ENCODE measurements at places on chromosomes 13 and 19.

- DNase-seq: no peak
Observed at GRCh38 chr19:58545286-58546018, 1.6 kb downstream of the TRIM28 start.

GRCh38 chr19:19406878-19407632, 1.6 kb downstream of the GATAD2A start:
- DNase-seq: peak; percentile 74

DNA sequence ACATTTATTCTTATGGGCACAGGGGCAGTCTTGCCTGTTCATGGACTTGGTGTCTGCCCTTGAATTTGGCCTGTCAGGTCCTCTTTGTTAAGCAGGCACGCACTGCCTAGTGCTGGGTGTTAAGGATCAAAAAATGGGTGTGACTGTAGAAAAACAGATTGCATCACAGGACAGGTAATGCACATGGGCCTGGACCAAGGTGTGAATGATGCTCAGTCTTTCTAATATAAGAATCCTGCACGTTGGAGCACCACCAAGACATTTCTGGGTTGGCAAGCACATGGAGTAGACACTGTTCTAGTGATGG, 33.7 kb downstream of the GATAD2A start:
- DNase-seq: no peak

- peak; percentile 19 for DNase-seq
Observed at GRCh38 chr19:37007587-37008220, 70.5 kb upstream of the ZNF420 start.

DNA sequence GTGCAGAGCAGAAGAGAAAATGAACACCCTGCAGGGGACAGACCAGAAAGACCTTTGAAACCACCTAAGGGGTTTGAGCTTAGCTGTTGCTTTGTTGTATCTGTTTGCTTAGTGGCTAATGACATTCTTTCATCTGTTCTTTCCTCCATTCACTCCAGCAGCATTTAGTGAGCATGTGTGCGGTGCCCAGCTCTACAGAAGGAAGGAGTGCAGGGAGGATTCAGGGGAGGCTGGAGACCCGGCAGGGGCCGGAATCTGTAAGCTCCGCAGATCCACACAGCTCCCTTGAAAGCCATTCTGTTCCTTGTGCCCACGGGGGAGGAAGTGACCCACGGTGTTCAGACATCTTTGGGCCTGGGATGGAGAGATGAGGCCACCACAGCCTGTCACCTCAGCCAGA, 27.5 kb downstream of the UQCRFS1 start:
- DNase-seq: no peak

DNA sequence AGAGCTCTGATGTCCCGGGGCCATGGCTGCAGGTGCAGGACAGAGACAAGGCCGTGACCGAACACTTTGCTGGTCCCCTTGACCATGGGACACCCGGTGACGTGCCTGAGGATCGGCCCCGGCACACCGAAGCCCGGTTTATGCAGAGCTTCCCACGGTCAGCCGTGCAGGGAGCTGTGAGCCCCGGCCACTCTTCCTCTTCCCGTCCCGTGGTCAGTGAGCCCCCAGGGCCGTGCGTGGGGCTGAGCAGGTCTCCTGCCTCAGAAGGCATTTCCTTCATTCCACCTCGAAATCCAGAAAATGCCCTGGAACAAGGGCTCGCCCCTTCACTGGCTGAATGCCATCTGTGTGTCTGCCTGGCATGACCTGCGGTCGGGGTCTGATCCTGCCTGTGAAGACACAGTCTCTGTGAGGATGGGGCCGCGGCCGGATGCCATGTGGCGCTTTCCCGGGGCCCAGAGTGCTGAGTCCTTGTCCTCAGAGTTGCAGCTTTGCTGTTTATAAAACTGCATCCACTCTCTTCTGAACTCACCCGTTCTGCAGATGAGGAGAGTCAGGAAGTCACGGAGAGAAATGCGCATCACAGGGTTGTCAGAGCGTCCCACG, 16.9 kb downstream of the MCF2L start:
- no peak for DNase-seq

DNA sequence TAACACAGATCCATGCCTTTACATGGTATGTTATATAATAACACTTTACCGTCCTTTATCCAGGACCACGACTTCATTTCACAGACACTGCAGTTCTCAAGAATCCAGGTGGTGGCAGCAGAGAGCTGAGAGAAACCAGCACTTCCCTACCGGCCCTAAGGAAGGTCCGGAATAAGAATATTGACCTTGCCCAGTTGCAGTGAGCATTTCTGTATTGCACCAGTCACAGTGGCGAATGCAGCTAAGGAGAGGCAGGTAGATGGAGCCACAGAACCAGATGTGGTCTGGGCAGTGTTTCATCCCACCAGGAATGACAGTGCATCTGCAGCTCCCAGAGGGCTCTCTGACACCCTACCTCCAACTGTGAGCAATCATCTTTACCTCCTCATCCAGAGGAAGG, 44.6 kb downstream of the ZNF787 start:
- DNase-seq: peak; percentile 46

DNA sequence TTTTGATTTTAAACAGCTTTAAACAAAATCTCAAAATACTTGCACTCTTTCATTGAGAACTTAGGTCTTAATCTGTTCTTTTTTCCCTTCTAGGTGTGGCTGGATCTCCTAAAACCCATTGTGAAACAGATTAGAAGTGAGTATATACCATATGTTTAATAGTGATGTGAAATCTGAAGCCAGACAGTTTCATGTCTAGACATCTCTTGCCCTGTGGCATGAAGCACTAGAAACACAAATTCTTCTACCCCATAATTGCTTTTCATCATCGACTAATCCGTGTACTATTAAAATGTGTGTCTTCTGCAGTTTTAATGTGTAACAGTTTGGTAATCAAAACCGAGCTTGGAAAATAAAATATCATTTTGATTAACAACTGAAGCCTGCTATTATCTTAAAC, 188.2 kb upstream of the RNF113B start:
- no peak for DNase-seq

- DNase-seq: no peak
Observed at GRCh38 chr19:40800339-40800996, 1.5 kb downstream of the EGLN2 start.

GRCh38 chr13:66835040-66835628, 395.0 kb downstream of the PCDH9 start:
- DNase-seq: no peak

DNA sequence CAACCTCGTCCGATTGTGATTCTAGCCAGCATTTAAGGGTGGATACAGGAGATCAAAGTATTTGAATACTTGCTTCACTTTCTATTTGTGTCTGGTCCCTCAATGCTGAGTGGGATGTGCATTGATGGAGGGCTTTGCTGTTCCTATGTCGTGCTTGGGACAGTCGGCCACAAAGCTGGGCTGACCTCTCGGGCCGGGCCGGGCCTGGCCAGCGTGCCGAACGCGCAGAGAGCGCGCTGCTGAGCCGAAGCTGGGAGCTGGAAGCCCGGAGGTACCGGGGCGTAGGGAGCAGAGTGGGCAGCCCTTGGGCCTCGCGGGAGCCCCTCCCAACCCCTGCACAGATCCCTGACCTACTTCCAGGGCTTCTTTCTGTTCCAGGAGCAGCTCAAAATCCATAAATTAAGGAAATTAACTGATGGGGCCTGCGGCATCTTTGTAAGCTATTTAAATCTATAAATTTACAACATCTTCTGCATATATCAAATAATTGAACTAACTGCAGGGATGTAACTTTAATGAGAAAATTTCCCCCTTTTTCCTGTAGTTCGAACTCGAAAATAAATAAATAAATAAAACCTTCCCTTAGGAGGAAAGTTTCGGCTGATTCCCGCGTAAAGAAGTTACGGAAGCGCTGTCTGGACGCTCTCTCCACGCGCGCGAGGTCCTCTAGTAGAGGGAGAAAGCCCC, 1.8 kb upstream of the KCTD15 start:
- DNase-seq: no peak

DNA sequence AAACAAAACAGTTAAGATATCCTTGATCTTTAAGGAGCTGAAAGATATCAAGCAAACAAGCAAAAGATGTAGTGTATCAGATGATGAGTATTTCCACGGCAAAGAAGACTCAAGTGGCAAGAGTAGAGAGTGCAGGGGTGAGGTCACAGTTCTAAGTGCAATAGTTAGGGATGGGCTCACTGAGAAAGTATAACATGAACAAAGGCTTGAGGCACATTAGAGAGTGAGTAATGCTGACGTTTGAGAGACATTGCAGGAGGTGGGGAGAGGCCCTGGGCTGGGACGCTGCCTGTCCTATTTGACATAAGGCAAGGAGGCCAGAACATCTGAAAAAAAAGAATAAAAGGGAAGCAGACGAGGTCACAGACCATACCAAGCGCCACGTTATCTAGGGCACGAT, 1.4 kb downstream of the DUXA start:
- DNase-seq: no peak

- DNase-seq: no peak
Observed at GRCh38 chr13:41085961-41086585, 24.8 kb downstream of the WBP4 start.
